Stimulated activated CD4-positive, alpha-beta T cell treated with anti-CD3 and anti-CD28 coated beads, Interleukin-15, amount 100 ng/mL, for 1 hour (primary cell): ENCODE measurements at places on chromosomes 3 and 15.

DNA sequence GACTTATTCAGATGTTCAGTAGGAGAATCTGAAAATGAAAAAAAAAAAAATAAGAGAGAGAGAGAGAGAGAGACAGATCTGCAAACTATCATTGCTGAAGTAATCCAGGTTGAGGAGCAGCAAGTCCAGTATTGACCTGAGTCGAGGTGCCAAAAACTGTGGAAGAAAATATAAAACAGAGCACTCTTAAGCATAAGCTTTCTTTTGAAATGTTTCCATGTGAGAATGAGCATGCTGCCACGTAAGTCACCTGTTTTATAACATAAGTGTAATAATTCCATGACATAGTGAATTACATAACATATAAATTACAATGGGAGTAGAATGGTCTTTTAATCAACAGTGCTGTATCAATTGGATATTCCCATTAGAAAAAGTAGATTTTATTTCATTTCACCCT is 218.2 kb downstream of the BCHE start:
- no peak for DNase-seq

DNA sequence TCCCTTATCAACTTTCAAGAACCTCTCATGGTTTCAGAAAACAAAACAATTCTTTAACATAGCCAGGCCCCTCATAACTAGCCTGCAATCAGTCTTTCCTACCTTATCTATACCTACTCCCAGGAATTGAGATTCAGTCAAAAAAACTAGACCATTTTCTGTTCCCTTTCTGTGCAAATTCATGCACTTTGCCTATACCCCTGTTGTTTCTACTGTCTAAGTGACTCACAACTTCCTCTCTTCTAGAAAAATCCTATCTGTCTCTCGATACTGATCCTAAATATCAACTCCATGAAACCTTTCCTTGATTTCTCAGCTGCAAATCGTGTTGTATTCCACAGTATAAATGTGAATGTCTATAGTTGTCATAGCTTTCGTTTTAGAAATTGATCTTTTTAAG is 10.9 kb upstream of the IL1RAP start:
- DNase-seq: no peak

DNA sequence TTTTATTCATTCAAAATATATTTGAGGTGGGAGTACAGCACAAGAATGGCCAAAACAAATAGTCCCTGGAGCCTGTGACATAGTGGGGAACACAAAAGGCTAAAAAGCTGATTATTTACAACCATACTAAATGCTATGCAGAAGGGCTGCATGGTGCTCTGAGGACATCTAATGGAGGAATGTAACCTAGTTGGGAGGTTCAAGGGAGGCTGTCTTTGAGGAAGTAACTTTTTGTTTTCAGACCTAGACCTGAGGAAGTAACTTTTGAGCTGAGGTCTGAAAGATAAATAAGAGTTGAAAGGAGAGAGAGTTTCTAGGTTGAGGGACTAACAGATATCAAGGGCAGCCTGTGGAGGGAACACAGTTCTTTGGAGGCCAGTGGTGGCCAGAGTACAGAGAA is 34.8 kb upstream of the RASA2 start:
- no peak for DNase-seq

GRCh38 chr3:106719077-106719476 is 658.2 kb upstream of the CCDC54 start:
- no peak for DNase-seq

DNA sequence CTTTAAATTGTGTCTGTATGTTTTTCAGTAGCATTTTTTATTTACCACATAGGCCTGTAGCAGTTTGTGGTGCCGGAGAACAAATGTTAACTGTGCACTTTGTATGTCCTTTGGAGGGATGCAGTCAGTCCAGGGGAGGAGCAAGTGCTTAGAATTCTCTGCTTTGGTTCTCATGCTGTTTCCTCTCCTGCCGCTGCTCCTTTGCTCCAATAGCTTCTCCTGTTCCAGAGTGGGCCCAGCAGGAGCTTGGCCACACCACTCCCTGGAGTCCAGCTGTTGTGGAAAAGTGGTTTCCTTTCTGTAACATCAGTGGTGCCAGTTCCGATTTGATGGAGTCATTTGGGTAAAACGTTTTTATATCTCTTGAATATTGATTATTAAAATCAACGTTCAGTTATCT is 16.6 kb downstream of the TICRR start:
- DNase-seq: no peak

DNA sequence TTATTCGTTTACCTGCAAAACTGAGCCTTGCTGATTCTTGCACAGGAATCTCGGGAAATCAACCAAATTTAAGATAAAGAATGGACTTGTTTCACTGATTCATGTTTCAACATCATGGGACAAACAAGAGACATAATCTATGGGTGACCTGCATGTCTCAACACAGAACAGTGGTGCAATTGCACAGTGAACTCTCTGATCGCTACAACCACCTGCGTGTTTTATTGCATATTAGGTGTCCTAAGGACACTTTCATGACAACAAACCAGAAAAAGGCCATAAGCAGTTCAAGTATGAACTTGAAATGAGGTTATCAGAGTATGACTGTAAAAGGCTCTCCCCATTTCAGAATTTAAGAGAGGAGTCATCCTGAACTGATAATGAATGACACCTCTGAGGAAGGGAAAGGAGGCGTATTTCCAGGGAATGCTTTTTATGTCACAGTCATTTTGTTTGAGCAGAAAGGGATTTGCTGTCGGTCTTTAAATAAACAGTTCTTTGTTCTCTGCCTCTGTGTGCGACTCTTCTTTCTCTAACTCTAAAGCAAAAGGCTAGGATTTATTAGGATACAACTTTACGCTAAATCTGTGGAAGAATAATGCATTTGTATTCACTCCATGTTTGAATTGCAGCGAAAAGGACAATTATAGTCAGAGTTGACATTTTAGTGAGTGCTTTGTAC is 167.2 kb downstream of the RBMS3 start:
- DNase-seq: no peak

DNA sequence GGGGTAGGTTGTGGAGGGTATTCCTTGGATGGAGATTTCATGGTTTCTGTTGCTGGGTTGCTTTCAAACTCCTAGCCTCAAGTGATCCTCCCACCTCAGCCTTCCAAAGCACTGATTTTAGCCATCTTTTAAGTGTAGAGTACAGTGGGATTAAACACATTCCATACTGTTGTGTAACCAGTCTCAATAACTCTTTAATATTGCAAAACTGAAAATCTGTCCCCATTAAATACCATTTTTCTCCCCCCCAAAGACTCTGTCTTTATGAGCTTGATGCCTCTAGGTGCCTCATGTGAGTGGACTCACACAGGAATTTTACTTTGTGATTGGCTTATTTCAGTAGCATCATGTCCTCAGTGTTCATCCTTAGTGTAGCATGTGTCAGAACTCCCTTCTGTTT is 74.7 kb upstream of the ATP10A start:
- no peak for DNase-seq

DNA sequence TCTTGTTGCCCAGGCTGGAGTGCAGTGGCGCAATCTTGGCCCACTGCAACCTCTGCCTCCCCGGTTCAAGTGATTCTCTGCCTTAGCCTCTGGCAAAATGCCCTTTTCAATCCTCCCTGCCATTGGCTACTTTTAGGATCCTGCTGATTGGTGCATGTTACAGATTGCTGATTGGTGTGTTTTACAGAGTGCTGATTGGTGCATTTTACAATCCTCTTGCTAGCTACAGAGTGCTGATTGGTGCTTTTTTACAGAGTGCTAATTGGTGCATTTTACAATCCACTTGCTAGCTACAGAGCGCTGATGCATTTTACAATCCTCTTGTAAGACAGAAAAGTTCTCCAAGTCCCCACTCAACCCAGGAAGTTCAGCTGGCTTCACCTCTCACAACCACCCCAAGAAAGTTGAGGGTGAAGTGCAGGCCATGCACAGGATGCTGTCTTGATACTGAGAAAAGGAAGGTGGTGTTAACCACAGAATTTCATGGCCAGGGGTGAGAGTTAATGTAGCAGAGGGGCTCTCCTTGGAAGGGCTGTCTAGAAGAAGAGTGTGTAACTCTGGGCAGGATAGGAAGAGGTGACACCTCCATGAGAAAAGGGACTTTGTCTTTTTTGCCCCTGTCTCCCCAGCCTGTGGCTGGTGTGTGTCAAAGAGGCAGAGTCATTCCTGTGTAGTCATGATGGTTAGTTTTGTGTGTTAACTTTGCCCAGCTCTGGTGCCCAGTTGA is 145.9 kb downstream of the APBA2 start:
- no peak for DNase-seq

DNA sequence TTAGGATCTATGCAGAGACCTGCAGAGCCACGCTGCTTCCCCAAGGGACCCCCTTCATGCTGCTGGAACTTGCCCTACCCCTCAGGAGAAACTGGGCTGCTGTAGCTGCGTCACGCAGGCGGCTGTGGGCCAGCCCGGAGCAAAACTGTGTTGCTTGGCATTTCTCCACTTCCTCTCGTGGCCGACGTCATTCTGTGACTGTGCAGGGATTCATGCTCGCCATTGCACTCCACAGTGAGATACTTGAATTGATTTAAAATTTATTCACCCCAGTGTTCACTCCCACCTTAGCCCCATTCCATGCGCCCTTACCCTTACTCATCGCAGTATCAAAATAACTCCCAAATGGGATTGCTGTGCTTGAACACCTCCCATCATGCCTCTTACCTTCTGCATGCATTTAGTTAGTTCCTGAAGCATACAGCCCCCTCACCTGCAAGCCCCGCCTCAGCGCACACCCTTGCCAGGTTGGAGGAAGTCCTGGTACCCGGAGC is 45.7 kb downstream of the TMEM44 start:
- DNase-seq: no peak
